ENCODE measurements at places on chromosomes 11 and 22.

- peak; percentile 71 for DNase-seq
Observed at GRCh38 chr22:39661842-39662685, 91.5 kb downstream of the CACNA1I start.

- DNase-seq: no peak
Observed at GRCh38 chr11:80621871-80622270, 1181.0 kb upstream of the TENM4 start.

DNA sequence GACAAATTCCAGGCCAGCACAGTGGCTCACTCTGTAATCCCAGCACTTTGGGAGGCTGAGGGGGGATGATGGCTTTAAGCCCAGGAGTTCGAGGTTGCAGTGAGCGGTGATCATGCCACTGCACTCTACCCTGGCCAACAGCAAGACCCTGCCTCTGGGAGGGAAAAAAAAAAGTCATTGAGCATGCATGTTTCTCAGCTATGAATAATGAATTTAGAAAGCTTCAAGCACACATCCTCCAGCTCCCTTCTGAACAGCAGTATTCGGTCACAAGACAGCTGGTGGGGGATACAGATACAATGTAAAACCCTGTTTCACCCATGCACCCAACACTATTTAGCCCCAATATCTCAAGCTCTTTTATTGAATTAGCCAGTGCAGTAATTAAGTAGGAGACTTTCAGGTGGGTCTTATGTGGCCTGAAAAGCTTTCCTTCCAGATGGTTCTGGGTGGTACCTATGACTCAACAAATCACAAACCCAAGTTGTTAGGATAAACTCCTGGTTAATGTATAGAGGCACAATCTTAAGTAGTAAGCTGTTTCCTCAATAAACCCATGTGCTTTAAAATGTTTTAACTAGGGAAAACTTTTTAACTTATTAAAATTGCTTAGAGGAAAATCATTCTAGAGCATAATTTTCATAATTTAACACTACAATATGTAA is 13.4 kb downstream of the PRDM10 start:
- no peak for DNase-seq

DNA sequence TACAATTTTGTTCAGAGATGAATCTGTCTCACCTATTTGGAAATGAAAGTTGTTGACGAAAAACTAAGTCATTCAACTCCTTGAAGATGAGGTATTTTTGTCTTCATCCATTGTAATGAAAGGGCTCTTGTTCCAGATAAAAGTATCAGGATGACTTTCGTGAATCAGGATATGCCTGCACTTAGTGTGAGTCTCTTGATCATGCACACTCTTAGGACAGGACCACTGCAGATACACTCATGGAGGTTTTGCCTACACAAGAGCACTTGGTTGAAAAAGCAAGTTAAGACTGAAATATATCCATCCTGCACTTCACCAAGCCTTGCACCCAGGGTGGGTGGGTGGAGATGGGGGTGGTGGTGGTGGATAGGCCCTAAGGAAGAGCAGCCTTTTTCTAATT is 120.8 kb upstream of the MTMR2 start:
- no peak for DNase-seq

GRCh38 chr11:13260201-13260962 is 17.2 kb upstream of the BMAL1 start:
- DNase-seq: no peak
